Activated naive CD4-positive, alpha-beta T cell (primary cell): ENCODE measurements at places on chromosomes 5 and 9.

- DNase-seq = no peak
These were observed 21.2 kb upstream of the PANK3 start for GRCh38 chr5:168600409-168600808.

DNA sequence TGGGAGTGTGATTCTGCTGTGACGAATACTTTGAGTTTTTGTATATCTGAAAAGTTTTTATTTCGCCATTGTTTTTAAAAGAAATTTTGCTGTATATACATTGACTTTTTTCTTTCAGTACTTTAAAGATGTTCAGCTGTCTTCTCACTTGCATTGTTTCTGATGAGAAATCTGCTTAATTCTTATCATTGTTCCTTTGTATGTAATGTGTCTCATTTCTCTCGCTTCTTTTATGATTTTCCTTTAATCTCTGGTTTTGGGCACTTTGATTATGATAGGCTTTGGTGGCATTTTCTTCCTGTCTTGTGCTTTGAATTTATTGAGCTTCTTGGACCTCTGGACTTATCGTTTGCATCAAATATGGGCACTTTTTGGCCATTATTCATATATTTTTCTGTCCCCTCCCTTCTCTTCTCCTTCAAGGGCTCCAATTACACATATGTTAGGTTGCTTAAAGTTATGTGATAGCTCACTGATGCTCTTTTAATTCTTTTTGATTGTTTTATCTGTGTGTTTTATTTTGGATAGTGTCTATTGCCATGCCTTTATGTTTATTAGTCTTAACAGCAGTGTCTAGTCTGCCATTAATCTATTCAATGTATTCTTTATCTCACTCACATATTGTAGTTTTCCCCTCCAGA is 30.6 kb downstream of the STX17 start:
- DNase-seq = no peak

GRCh38 chr9:130626249-130626996 is 38.0 kb upstream of the PRDM12 start:
- DNase-seq = no peak

DNA sequence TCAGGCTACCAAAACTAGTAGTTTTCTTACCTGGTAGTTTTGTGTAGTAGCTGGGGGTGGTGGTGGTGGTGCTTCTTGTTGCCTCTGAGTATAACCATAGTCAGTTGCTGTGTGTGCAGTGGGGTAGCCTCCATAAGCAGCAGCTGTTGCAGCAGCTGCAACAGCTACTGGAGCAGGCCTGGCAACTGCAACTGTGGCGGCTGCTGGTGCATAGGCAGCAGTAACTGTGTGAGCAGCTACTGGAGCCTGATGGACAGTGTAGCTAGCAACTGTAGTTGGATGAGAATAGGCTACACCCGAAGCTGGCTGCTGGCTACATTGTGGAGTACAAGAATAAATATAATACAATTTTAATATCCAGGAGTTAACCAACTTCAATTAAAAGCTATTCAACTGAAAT is 24.7 kb downstream of the ZFR start:
- no peak for DNase-seq

DNA sequence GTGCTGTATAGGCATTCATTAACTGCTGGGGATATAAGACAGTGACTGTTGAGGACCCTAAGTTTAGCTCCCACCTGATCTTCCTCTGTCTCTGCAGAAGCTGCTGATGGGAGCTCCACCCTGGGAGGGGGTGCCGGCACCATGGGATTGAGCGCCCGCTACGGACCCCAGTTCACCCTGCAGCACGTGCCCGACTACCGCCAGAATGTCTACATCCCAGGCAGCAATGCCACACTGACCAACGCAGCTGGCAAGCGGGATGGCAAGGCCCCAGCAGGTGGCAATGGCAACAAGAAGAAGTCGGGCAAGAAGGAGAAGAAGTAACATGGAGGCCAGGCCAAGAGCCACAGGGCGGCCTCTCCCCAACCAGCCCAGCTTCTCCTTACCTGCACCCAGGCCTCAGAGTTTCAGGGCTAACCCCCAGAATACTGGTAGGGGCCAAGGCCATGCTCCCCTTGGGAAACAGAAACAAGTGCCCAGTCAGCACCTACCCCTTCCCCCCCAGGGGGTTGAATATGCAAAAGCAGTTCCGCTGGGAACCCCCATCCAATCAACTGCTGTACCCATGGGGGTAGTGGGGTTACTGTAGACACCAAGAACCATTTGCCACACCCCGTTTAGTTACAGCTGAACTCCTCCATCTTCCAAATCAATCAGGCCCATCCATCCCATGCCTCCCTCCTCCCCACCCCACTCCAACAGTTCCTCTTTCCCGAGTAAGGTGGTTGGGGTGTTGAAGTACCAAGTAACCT is 22.1 kb downstream of the PCDHGC5 start:
- DNase-seq = no peak

DNA sequence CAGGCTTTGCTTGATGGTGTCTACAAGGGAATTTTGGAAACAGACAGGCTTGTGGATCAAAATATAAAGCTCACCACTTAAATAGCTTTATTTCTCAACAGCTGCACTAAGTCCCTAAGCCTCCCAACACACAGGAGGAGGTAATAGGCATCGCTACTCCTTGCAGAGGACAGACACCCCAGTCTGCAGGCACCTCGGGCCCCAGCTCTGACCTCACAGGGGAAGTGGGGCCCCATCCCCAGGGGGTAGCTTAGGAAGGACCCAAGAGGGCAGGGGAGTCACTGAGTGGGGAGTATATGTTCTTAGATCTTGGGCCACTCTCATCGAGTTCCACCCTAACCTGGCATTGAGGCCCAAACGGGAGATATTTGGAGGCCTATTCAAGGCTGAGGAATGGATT is 66.7 kb upstream of the XPA start:
- no peak for DNase-seq
